ENCODE measurements at places on chromosomes 1 and 21.

DNA sequence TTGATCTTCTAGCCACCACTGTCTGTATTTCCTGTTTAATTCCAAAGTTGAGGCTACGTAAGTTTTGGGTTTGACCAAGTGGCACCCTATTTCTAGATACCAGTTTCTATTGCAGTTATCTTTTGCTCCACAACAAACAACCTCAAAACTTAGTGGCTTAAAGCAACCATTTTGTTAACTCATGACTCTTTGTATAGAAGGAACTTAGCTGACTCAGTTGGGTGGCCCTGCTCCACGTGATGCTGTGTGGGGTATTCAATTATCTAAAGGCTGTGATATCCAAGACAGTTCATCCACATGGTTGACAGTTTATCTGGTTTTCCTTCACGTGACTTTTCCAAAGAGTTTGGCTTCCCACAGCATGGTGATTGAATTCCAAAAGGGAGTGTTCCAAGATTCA is 34.8 kb downstream of the PDC start:
- no peak for DNase-seq

GRCh38 chr1:67717876-67718275 is 32.9 kb downstream of the GADD45A start:
- no peak for DNase-seq

GRCh38 chr21:25772686-25773085 is 37.9 kb downstream of the GABPA start:
- DNase-seq: no peak

- DNase-seq: no peak
Observed at GRCh38 chr1:231215681-231216385, 25.2 kb upstream of the GNPAT start.

- DNase-seq: no peak
Observed at GRCh38 chr1:243821177-243821680, 28.8 kb downstream of the AKT3 start.

DNA sequence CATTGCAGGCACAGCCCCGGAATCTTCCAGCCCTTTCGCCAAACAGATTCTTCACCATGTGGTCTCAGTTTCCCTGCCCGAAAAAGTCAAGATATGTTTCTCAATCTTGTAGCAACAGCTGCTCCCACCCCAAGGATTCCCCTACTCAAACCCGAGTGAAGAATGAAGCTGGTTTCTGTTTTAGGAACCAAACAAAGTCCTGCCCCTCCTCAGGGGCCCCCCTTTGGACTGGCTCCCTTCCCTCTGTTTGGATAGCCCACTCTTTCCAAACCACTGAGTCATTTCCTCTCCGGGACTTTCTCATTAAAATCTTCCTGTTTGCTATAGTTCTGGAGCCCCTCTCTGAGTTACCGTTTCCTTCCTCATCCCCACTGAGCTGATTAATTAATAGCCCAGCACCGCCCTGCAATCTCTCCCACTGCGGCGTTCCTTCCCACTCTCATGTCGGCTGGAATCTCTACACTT is 100.9 kb downstream of the TSEN15 start:
- no peak for DNase-seq

- no peak for DNase-seq
Observed at GRCh38 chr1:109331113-109331512, 24.3 kb upstream of the MYBPHL start.

DNA sequence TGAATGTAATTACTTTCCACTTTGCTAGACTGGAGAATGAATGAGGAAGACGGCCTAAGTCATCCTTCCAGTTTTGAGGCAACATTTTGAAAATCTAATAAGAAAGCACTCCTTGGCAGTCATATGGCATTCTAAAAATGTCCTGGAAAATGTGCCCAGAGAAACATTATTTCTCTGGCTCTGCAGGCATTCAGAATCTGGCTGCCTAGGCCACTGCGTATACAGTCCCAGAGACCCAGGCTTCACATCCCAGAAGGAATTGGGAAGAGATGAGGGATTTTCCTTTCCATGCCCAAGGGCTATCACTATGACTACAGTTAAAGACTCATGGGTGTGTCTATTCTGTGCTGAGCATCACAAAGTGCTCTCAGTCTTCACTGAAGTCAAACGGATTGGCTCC is 92.9 kb downstream of the BEND5 start:
- DNase-seq: no peak

GRCh38 chr1:243553090-243553489 is 297.0 kb downstream of the AKT3 start:
- DNase-seq: no peak

DNA sequence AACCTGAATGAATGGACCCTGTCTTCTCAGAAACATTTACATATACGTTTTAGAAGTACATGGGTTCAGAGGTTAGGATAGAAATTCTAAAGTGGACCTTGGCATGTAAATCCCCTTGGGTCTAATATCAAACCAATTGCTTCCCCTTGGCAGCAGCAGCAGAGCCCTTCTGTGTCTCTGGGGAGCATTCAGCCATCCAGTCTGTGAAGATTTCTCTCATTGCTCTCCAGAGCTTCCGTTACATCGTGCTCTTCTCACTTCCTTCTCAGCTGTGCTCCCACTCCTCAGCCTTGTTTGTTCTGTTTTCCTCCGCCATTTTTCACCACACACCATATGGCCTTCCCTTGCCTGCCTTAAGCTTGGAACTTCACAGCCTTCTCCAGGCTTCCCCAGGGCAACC is 61.5 kb upstream of the ATP1B1 start:
- DNase-seq: peak; percentile 24

DNA sequence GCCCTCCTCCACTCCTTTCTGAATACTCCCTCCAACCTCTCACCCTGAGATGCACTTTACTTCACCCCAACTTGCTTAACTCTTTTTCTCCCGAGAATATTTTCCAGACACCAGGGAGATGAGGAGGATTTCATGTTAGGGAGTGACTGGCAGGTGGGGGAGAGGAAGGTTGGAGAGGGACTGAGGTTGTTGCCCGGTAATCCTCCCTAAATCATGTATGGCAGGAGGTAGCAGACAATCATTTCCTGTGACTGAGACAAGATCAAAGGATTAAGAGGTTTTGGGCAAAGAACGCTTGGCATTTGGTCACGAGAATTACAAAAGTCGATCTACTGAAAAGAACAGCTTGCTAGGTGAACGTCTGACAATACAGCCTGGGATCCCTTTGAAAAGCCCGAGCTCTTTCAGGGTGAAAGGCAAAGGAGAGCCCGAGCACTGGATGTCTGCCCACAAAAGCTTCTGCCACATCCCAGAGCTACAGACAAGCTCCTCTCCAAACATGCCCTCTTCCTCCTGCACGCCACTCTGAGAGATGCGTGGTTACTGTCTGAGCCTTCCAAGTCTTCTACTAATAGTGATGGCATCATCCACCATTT is 154.1 kb downstream of the DAB1 start:
- DNase-seq: no peak

DNA sequence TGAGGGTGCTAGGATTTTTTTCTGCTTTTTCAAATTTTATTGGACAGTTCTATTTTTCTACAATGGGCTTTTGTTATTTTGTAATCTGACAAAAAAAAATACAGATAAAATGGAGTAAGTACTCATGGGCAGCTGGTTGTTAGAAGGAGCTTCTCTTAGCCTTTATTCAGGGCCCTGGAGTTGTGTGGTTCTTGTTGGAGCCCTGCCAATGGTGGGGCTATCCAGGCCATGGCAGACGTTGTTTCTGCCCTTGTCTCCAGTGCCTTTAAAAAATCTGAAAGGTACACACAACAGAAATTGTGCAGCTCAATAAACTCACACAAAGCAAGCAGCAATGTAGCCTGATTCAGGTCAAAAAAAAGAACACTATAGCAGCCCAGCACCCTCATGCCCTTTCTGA is 153.5 kb upstream of the GALNT2 start:
- DNase-seq: no peak

DNA sequence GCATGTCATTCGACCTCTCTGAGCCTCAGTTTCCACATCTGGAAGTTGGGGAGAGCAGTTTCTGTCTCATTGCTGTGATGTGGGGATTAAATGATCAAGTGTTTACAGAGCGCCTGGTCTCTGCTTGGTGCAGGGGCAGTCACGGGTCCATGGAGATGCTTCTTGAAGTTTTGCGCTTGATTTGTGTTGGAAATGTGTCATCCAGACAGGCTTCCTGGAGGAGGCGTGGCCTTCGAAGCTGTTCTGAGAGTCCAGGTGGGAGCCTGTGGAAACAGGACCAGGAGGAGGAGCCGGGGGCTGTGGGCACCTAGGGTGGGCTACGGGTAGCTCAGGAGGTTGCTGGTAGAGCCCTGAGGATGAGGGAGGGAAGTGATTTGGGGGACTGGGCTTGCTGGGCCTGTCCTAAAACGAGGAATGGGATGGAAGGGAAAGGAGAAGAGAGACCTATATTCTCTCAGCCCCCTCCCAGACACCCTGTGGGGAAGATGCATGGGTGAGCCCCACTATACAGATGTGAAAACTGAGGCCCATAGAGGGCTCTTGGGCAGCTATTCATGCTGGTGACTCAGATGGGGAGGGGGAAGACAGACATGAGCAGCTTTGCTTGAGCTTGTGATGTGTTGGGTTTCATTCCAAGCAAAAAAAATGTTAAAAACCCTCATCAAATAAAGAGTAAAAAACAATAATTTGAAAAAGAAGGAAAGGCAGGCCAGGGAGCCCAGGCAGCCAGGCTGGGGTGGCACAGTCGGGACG is 107.2 kb upstream of the WNT4 start:
- DNase-seq: no peak

GRCh38 chr1:208855403-208855802 is 611.2 kb upstream of the PLXNA2 start:
- no peak for DNase-seq

DNA sequence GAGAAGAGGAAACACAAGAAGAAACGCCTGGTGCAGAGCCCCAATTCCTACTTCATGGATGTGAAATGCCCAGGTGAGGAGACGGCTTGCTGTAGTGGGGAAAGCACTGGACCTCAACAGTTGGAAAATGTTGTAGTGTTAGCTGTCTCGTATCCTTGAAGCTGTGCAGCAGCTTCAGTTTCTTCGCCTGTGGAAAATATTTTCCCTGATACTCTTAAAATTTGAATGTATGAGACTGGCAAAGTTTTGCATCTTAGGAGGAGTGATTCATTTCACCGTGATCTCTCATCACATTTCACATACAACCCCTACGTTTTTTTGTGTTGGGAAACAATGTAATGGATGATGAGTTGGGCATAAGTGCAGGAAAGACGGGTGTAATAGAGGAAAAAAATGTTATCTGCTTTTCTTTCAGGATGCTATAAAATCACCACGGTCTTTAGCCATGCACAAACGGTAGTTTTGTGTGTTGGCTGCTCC is 629 bp downstream of the RPS27 start:
- DNase-seq: no peak

DNA sequence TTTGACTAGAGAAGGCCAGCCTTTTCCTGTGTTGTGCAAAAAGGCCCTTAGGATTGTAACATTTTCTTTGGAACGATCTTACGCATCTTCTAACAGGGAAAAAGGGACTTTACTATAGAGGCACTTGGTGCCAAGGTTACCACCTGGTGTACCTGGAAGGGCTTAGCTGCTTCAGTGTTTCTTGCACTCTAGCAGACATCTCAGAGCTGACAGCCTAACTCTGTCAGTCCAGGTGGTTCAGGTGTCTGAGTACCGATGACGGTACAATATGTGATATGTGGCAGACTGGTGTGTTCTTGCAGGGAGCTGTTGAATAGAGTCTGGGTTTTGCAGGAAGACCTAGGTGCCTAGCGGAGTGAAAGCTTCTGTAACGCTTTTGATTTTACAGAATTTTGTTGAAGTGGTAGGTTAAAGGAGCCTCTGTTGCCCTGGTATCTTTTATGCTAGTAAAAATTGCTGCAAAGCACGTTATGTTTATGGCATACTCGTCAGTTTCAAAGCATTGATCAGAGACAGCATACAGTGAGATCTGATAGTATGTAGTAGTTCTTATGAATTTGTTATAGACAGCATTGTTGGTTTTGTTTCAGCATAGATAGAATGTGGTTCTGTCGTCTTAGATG is 1.4 kb downstream of the MAGI3 start:
- DNase-seq: no peak

DNA sequence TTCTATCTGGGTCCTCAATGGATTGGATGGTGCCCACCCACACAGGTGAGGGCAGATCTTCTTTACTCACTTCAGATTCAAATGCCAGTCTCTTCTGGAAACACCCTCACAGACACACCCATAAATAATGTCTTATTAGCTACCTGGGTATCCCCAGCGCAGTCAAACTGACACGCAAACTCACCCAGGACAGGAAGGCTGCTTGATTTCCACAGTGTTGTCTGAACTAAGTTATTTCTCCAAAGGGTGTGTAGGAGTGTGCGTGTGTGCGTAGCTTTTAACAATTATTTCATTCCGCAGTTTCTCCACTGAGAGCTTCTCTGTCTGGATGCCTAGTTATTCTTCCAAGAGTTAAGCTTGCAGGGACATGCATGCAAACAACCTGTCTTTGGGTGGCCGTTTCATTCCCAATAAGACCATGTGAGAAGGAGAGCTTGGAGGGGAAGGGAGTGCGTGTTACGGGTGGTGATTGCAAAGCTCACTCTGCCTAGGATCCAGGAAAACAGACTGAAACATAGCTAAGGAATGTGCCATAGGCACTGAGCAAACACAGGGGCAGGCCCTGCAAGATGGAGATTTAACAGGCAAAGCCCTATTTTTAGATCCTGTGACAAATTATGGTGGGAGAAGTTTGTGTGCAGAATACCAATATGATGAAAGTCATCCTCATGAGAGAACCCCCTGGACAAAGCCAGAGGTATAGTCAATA is 269.7 kb downstream of the DYRK1A start:
- no peak for DNase-seq

DNA sequence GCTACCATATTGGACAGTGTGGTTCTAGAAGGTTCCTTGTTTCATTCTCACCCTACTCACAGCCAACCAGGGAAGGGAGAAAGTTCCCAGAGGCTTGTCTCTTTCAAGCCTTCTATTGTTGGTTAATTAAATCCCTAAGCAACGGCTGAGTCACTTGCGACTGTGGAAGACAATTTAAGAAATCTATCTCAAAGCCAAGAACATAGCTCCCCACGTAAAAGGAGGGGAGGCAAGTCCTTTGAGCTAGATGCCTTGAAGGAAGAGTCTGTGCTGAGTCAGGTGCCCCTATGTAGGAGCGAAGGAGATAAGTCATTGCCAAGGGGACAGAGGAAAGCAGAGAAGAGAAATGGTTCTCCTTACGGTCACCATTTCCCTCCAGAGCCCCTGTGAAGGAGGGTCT is 79.4 kb upstream of the PPP2R5A start:
- no peak for DNase-seq

GRCh38 chr1:153430166-153430553 is 13.8 kb downstream of the S100A7A start:
- DNase-seq: no peak

DNA sequence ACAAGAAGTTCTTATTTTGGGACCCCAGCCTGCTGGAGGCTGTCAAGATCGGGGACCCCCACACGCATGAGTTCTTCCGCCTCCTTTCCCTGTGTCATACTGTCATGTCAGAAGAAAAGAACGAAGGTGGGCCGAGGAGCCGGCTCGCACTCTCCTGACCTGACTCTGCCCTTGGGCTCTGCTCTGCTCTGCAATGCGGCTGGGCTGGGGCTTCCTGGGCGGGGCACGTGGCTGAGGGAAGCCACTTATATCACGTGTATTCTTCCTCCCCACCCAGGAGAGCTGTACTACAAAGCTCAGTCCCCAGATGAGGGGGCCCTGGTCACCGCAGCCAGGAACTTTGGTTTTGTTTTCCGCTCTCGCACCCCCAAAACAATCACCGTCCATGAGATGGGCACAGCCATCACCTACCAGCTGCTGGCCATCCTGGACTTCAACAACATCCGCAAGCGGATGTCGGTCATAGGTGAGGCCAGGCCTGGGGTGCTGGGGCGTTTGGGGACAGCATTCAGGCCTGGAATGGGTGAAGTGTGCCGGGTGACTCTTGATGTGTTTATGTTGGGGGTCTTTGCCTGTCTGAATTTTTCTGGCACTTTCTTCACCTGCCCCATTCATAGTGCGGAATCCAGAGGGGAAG is 17.6 kb downstream of the ATP8B2 start:
- DNase-seq: no peak

GRCh38 chr21:38660333-38661196 is 145.2 kb upstream of the ETS2 start:
- DNase-seq: no peak

Data from NCI-H2171 (cell line).